Stimulated activated CD8-positive, alpha-beta memory T cell treated with anti-CD3 and anti-CD28 coated beads, Interleukin-4, amount 100 ng/mL, for 1 hour (primary cell): ENCODE measurements at places on chromosomes 1 and 21.

DNA sequence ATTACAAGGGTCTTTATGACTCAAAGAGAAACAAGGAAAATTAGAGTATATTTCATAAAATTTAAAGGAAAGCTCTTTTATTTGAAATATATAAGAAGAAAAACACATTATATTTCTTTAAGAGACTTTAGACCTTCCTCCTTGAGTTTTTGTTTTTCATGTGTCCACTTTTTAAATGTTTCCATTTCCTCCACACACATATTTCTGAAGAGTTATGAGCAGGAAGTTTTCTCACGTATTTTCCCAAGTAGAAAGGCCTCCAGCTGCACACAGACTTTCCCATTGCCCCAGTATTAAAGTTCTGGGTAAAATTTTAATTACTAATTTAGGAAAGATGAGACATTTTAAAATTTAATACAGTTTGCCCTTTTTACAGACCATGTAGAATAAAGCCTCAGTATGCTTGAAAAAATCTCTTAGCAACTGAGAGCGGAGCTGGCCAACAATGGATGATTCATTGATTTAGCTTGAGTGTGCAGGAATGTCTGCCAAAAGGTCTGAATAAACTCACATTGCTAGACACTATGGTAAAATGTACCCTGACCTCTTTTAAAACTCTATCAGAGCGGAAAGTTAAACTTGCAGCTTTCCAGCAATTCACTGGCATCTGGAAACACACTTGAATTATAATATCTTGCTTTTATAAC is 57.9 kb downstream of the DDAH1 start:
- no peak for DNase-seq

- DNase-seq: no peak
These were observed 60.5 kb downstream of the USP24 start for GRCh38 chr1:55154616-55155015.

DNA sequence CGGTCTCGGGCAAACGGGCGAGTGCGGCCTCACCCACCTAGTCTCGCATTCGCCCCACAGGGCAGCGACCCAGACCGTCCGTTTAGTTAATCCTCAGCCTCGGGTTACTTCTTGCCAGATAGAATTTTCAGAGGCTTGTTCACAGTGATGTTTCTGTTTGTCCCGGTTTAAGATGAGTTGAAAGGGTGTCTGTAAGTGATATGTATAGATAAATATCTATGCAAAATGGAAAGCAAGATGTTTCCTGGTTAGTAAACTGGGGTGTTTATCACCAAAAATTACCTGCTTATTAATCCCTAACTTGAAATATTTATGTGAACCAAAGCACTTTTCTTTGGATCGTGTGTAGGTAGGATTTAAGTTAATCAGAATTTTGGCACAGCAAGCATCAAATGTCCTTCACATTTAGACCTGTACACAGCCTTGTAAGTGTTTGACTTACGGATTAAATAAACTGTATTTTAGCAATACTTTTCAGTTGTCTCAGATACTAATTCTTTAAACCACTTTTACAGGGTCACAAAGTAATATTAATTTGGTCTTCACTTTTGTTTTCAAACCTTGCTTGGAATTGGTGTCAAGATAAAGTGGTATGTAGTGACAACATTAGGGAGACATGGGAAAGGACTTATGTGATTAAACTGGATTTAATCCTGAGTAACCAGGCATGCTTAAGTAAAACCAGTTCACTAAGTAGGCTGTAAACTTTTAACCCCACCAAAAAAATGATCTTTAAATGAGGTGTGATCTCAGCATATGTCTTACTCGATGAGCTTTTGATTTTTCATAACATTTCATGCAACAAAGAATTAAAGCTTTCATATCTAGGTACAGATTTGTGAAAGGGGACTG is 914 bp downstream of the ZNF326 start:
- DNase-seq: no peak

DNA sequence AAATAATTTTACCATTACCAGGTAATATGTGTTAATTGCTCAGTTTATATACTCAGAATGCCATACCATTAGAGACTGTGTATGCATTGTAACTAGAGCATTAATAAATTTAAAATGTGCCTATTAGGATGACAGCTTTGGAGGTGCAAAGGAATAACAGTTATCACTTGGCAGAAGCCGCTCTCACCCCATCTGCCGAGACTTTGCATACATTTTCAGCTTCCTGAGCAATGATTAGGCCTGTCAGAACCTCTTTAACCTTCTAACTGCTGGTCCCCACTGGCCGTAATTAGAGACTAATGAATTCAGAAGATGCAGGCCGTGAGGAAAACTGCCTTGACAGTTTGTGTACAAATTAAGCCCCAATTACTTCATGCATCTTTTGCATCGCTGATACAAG is 158.0 kb upstream of the PROX1 start:
- DNase-seq: no peak

GRCh38 chr1:76013206-76013581 is 61.4 kb upstream of the ST6GALNAC3 start:
- no peak for DNase-seq

DNA sequence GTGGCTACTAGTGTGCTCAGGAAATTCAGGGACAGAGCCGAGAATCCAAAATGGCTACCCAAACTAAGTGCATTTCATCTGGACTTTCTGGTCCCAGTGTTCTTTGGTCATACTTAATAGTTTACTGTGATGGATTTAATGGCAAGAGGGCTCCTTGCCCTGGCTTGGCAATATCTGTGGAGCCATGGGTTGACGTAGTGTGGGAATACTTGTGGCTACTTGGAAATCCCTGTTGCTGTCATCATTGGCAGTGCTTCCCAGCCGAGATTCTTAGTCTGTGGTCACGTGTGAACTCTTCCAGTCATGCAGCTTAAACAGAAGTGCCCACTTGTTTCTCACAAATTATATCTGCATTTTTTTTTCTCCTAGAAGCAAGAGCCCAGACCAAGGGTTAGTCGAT is 198.9 kb downstream of the HS2ST1 start:
- no peak for DNase-seq
